ENCODE measurements at places on chromosomes 1 and 21.

GRCh38 chr21:45064618-45065399, 9.6 kb upstream of the ADARB1 start:
- no peak for DNase-seq

DNA sequence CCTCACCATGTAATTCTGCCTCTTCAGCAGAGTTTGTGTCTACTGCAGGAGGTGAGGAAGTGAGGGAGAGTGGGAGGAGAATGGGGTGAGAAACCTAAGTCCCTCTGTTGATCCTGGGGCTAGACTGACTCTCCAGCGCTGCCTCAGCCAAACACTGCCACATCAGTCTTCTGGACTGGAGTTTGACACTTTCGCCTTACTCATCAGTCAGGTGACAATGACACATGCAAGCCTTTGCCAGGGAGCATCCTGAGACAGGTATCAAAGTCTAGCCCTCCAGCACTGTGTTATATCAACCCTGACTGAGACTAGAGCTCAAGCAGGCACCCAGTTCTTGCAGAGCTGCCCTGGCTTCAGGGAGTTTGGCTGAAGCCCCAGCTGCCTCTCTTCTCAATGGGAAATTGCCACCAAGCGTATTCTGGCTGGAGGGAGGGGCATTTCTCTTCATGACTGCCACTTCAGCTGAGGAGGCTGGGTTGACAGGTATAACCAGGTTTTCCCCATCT, 33.3 kb upstream of the SUCO start:
- DNase-seq, result no peak

DNA sequence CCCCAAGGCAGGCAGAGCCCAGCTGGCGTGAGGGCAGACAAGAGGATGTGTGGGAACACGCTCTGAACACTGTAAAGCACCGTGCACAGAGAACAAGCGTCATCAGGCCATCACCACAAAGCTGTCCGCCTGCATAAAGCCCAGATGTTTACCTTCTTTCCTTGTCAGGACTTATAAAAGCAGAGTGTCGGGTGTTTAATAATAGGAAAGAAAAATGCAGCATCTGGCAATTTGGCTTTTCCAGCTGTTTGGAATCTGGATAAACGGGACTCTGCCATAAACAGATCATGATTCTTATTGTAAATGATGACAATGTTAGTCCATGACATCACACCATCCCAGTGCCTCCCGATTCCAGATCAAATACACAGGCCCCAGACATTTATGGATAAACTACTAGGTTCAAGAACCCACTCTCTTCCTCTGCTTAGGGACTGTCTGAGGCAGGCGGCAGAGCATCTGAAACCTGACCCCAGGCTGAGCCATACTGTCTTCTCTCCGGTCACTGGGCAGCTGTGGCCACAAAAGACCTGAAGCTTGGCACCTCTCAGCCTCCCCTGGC, 4.2 kb downstream of the GLIS1 start:
- DNase-seq, result no peak

DNA sequence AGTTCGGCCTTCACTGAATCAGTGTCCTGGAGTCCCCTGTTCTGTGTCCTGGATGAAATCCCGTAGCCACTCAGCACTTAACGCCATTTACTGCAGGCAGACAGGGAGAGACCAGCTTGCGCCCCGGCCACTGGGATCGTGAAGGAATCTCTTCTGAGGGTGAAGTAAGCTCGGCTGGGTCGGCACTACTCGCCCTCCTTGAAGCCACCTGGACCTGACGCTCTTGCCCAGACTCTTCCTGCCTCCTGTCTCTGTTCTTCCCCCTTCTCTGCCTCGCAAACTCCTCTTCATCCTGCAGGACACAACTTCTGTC, 99.9 kb upstream of the ZBTB40 start:
- no peak for DNase-seq

DNA sequence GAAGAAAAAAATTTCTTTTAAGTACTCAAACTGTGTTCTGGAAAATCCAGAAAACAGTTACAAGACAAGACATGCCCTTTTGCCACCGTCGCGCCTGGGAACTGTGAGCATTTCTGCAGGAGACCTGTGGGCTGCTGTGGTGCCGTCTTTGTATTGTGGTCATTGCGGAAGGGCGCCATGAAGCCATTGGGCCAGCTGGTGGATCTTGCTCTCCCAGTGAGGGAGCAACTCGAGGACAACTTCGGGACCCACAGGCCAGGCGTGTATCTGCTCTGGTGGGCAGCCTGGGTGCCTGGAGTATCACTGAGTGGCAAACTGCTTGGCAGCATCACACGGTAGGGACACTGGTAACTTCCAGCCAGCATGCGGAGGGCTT, 3.8 kb upstream of the THEMIS2 start:
- DNase-seq, result no peak

GRCh38 chr1:205369701-205370123, 13.0 kb upstream of the KLHDC8A start:
- no peak for DNase-seq

GRCh38 chr1:160795951-160796383, at the start of gene LY9:
TSS of gene LY9 (plus strand) at chr1:160796174. CDS start at chr1:160796188, 14 bp downstream.
- peak; percentile 65 for DNase-seq

GRCh38 chr1:114551400-114551799, 30.0 kb downstream of the BCAS2 start:
- no peak for DNase-seq

DNA sequence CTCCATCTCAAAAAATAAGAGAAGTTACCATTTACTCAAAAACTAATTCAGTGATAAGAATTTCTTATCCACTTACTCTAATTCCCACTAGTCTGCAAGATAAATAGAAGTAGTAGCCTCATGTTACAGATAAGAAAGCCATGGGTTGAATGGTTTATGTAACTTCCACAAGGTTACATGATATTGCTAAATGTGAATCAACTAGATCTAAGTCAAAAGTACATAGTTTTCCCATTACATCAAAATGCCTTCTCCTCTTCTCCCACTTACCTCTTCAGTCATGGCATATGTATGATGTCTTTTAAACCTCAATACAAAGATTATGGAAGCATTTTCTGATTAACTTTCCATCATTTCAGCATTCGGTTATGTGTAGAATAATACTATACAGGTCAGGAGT, 108.5 kb downstream of the ASH1L start:
- DNase-seq, result no peak

GRCh38 chr1:186082235-186082937, 292.7 kb downstream of the TPR start:
- peak; percentile 19 for DNase-seq

DNA sequence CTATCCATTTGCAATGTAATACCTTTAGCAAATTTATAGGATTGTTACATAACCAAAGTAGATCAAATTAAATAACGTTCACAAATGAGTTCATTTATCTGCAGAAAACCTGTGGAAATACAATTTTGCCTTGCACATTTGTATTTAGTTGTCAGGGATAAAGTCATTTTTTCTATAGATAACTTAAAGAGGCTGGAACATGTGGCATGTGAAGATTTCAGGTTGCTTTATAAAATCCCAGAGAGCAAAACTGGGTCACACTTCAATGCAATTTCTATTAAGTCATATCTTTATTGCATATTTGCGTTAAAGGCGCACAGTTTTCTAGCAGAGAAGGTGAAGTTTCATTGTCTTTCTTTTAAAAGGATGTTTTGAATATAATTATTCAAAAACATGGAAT, 342.4 kb downstream of the USP25 start:
- DNase-seq, result no peak

DNA sequence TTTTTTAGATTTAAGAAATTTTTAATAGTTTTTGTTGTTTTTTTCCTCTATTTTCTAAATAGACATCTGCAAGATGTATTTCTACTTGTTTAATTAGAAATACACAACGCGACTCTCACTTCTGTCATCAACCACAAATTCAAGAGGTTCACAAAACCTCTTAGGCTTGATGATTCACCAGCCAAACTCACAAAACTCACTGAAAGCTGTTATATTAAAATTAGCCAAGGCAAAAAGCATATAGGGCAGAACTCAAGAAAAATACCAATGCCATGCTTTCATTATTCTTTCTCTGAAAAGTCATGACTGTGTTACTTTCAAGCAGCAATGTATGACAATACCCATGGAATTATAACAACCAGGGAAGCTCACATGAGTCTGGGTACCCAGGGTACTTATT, 487.0 kb upstream of the RGS18 start:
- DNase-seq, result no peak

- DNase-seq, result no peak
Observed at GRCh38 chr21:17454315-17455027, 58.4 kb upstream of the CXADR start.

DNA sequence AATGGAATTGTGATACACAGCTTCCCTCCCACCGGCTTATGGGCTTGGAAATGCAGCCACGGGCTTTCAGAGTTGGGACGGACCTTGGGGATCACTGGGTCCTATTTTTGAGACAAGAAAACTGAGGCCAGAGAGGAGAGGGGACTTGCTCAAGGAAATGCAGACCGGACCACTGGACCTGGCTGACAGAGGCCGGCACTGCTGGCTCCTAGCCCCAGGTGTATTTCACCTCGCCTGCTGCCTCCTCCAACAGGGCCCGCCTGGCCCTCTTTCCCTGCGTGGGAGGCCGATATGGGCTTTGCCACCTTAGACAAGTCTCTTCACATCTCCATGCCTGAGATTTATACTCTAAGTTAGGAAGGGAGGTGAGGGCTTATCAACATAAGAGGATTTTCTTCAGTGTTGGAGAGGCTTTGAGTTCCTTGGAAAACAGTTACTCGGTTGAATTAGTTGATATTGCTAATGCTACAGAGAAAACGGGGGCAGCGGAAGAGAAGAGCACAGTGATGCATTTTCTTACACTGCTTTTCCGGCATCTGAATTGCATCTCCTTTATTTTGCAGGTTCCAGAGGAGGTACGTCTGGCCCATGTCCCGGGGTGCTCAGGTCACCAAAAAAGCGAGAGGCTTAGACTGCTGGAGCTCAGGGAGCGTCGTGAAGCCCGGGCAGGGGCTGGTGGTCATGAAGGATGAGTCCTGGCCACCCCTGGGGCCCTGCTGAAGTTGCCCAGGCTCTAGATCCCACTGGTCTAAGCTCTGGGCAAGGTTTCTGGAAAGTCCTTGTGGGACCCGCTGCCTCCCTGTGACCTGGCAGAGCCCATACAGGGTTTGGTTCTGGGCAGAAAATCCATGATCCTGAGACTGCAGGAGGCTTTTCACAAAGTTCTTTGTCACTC, 44.7 kb downstream of the CAPN2 start:
- DNase-seq, result no peak

GRCh38 chr1:119266386-119266785, 102.2 kb upstream of the HAO2 start:
- no peak for DNase-seq

DNA sequence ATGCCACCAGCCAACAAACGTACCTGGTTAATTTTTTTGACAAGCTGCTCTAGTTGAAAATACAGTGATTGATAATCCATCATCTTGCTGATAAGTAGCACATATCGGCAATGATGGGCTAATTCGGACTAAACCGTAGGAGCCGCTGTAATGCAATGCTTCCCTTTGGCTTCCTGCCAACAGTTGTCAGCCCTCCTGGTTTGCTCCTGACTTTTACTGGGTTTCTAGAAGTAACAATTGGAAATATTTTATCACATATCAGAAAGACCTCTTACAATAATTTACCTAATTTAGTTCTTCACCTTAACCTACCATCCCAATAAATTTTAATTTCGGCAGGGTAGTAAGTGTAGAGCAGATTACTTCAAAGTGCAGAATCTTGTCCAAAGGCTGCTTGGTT, 148.5 kb downstream of the DHRS3 start:
- DNase-seq, result no peak

DNA sequence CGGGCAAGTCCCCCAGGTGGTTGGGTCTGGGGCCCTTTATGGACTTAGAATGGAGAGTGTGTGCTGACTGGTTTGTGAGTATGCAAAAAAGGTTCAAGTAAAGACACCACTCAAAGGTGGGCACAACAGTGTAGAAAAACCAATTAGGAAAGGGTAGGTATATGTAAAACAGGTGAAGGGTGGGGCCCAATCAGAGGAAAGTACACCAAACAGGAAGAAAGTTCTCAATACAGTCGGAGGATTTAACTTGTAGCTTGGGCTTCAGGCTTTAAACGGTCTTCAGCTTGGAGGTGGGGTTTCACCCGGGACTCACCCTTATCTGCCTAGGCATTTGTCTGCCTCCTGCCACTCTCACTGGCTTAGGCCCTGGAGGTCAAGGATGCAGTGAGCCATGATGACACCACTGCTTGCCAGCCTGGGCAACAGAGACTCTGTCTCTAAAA, 6.8 kb upstream of the PUM1 start:
- DNase-seq, result no peak

DNA sequence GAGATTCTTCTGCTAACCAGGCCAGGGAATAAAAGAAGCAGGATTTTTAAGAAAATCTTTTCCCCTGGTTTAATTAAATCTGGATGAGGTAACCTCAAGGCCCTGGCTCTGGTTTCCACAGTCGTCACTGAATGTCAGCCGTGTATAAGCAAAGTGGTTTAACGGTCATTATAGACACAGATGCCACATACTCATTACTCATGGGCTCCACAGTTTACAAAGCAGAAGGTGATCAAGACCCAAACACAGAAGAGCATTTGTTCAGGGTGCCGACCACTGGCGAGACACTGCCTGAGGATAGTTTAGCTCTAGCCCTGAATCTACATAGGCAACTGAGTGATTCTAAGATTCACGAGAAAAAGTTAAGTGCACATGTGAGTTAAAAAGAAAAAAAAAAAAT, 27.8 kb upstream of the RAP1GAP start:
- DNase-seq, result no peak

GRCh38 chr1:64948216-64948615, 18.1 kb downstream of the JAK1 start:
- no peak for DNase-seq

DNA sequence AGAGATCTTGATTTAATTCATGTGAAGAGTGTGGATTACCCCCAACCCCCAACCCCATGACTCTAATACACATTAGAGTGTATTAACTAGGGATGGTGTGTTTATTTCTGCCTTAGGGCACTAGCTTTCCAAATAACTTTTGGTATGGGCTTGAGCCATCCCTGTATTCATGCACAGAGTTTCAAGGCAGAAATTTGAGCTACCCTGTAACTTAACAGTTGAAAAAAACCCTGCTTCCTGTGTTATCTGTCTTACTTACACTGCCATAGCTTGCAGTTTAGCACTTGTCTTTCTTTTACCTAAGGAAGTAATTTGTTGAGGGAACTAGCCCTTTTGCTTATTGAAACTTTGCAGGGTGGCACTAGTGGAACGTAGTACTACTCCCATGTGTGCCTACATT, 6.3 kb downstream of the SRSF11 start:
- no peak for DNase-seq

- no peak for DNase-seq
Observed at GRCh38 chr1:167272369-167272957, 51.8 kb downstream of the POU2F1 start.

DNA sequence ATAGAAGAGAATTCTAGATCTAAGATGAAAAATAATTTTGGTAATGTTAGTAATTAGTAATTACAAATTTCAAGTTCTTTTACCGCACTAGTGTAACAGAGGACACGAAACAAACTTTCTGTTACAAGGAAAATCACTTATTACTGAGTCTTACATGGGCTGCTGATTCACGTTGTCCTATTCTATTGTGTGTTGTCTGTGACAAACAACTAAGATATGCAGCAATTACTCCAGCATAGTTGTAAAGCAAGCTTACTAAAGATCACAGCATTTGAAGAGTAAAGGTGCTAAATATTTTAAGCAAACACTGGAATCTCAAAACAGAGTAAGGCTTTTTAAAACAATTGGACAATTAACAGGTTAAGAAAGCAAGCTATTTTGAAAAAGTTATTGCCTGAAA, 502.3 kb downstream of the KCNT2 start:
- DNase-seq, result no peak

GRCh38 chr1:180231936-180232335, 1.9 kb downstream of the LHX4 start:
- DNase-seq, result no peak
